Peyer's patch (tissue), 4 donors: ENCODE measurements at places on chromosomes 2 and 18. TPM values are rescaled to one million over a fixed set of nuclear protein-coding genes. Genes with fewer than 3 reads are reported as not detected.
A peak's percentile ranks its signal among the peaks of the same experiment; 100 is the strongest.

Gene LRRTM1
- total RNA-seq: not detected

Gene MREG
- total RNA-seq: 6.7 TPM

Gene CD8B2
- total RNA-seq: 5.0 TPM

- H3K27ac ChIP-seq: no peak overlapping the region
- no peaks in the 10 kb centered on the region for H3K27me3 ChIP-seq
- no peak overlapping the region for H3K4me3 ChIP-seq
- H3K4me1 ChIP-seq: no peaks in the 10 kb centered on the region
Observed at GRCh38 chr2:2033691-2034090, 289.4 kb upstream of the PXDN start.

GRCh38 chr2:226800941-226801784 is 1.5 kb upstream of the IRS1 start:
- peak overlapping the region; percentile 61 for H3K27ac ChIP-seq
- H3K36me3 ChIP-seq: no peaks in the 10 kb centered on the region

DNA sequence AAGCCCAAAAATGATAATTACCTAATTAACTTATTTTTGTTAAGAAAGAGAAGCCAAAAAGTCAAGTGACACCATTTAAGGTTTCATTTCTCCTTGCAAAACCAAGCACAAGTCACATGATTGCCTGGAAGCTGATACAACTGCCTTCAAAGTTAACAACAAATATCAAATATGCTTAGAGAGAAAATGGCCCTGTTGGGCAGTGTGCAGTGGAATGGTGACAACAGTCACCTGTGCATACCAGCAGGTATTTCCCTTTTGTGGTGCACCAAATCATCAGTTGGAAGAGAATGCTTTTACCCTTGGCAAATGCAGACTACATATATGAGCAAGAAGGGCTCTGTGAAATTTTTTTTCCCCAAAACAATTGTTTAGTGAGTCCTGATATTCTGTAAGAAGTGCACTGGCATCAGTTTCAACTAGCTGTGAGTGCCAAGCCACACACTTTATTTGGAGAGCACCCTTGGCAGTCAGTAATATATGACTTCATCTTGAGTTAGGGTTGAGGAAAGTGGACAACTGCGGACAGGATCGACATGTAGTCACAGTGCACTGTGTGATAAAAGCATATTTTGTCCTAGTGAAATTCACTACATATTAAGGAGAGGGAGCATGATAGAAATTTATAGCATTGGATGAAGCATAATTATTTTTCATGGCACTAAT is 74.9 kb upstream of the DOCK10 start:
- H3K4me3 ChIP-seq: no peak overlapping the region
- no peaks in the 10 kb centered on the region for H3K4me1 ChIP-seq
- DNase-seq: no peak
- no peak overlapping the region for H3K27ac ChIP-seq
- no peaks in the 10 kb centered on the region for H3K36me3 ChIP-seq

GRCh38 chr2:30652271-30652915 is 154.9 kb downstream of the CAPN13 start:
- H3K27me3 ChIP-seq: no peaks in the 10 kb centered on the region
- no peak for DNase-seq
- H3K4me3 ChIP-seq: no peak overlapping the region
- H3K4me1 ChIP-seq: no peaks in the 10 kb centered on the region
- H3K36me3 ChIP-seq: no peaks in the 10 kb centered on the region
- H3K27ac ChIP-seq: no peak overlapping the region

- DNase-seq: no peak
- H3K36me3 ChIP-seq: no peaks in the 10 kb centered on the region
- H3K27ac ChIP-seq: no peak overlapping the region
Observed at GRCh38 chr2:172345956-172346555, 81.3 kb upstream of the ITGA6 start.

DNA sequence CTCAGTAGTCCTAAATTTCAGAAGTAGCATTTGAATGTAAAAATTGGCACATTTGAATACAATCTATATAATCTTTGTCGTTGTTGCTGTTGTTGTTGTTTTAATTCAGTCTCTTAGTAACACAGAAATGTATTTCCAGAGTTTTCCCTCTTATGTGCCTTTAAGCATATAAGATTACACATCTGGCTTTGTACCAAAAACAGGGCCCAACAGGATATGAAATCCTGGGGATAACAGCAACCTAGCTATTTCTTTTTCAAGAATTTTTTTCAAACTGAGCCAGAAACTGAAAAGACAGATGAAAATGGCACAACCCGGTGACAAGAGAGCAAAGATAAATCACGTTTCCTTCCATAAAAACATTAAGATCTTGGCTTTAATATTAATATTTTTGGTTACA is 906.7 kb downstream of the NRXN1 start:
- H3K27me3 ChIP-seq: no peaks in the 10 kb centered on the region
- H3K4me1 ChIP-seq: no peaks in the 10 kb centered on the region
- DNase-seq: no peak
- no peak overlapping the region for H3K4me3 ChIP-seq
- H3K36me3 ChIP-seq: no peaks in the 10 kb centered on the region

- no peak overlapping the region for H3K4me3 ChIP-seq
- no peak for DNase-seq
- H3K27ac ChIP-seq: no peak overlapping the region
- no peaks in the 10 kb centered on the region for H3K36me3 ChIP-seq
- H3K27me3 ChIP-seq: no peaks in the 10 kb centered on the region
Observed at GRCh38 chr2:26971911-26972786, 1.7 kb downstream of the MAPRE3 start.
